Natural killer cell treated with Interleukin-12 subunit alpha and Interleukin-12 subunit beta and Interleukin-15 and Interleukin-18, amount 100 ng/mL, for 72 hours (primary cell): ENCODE measurements at places on chromosomes 12 and 14.
A peak's percentile ranks its signal among the peaks of the same experiment; 100 is the strongest.

- peak; percentile 64 for DNase-seq
These were observed 396 bp downstream of the FERMT2 start for GRCh38 chr14:52950410-52950897.

DNA sequence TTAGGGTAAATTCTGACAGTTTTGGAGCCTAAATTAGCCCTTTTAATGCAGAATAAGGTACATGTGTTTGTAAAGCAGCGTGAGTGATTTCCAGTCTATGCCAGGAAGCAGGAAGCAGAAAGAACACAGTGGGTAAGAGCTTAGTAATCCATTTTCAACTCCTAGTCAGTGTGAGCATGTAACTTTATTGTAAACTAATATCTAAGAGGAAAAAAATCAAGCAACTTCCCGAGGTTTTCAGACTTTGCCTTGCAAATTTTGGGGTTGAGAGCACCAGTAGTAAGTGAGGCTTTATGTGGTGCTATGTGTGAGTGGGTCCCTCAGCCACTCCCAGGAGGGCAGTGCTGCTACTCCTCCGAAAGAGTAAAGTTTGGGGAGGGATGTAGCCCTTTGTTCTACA is 2.9 kb downstream of the CIPC start:
- no peak for DNase-seq

DNA sequence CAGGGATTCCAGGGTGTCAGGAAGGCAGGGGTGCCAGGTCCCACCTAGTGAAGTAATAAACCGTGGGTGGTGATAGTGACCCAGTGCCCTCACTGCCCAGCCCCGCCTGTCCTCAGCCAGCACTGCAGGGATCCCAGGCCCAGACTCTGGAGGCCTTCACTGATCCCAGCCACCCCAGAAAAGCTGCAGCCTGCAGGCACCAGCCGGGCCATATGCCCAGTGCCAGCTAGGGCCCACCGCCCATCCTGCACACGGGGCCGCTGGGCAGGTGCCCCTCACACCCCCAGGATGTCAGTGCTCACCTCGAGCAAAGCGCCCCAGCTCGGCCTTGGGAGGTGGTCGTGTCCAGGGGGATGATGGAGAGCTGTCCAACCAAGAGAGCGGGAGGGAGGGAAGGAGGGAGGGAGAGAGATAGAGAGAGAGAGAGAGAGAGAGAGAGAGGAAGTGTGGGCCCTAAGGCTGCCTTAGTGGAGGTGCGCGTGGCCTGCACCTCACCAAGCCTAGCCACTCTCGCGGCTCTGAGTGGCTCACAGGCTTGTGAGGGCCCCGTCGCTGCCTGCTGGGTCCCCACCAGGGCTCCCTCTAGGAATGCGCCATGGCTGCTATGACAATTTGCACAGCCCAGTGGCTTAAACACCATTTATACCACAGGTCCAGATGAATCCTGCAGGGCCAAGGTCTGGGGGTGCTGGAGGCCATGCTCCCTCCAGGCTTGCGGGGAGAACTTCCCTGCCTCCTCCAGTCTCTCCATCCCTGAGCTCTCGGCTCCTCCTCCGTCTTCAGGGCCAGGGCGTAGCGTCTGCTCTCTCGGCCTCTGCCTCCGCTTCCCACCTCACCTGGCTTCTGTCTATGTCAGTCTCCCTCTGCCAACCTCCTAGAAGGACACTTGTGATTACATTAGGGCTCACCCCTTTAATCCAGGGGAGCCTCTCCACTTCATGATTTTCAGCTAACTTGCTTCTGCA is 401.0 kb downstream of the TMEM121 start:
- DNase-seq: no peak

GRCh38 chr14:75282170-75282554 is 3.5 kb downstream of the FOS start:
- no peak for DNase-seq

DNA sequence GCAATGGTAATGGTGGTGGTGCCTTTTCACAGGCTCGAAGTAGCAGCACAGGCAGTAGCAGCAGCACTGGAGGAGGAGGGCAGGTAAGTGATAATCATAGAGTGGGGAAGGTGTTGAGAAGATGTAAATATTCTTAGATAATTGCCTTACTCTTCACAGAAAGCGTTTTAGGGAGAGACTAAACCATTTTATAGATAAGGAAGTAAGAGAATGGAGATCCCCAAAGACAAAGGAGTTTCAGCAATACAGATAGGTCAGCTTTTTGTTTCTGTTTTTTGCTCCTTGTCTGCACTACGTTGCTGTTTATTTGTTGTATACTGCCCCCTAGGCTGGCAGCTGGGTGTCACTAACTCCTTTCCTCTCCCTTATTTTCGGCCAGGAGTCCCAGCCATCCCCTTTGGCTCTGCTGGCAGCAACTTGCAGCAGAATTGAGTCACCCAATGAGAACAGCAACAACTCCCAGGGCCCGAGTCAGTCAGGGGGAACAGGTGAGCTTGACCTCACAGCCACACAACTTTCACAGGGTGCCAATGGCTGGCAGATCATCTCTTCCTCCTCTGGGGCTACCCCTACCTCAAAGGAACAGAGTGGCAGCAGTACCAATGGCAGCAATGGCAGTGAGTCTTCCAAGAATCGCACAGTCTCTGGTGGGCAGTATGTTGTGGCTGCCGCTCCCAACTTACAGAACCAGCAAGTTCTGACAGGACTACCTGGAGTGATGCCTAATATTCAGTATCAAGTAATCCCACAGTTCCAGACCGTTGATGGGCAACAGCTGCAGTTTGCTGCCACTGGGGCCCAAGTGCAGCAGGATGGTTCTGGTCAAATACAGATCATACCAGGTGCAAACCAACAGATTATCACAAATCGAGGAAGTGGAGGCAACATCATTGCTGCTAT is 2.0 kb downstream of the SP1 start:
- no peak for DNase-seq

DNA sequence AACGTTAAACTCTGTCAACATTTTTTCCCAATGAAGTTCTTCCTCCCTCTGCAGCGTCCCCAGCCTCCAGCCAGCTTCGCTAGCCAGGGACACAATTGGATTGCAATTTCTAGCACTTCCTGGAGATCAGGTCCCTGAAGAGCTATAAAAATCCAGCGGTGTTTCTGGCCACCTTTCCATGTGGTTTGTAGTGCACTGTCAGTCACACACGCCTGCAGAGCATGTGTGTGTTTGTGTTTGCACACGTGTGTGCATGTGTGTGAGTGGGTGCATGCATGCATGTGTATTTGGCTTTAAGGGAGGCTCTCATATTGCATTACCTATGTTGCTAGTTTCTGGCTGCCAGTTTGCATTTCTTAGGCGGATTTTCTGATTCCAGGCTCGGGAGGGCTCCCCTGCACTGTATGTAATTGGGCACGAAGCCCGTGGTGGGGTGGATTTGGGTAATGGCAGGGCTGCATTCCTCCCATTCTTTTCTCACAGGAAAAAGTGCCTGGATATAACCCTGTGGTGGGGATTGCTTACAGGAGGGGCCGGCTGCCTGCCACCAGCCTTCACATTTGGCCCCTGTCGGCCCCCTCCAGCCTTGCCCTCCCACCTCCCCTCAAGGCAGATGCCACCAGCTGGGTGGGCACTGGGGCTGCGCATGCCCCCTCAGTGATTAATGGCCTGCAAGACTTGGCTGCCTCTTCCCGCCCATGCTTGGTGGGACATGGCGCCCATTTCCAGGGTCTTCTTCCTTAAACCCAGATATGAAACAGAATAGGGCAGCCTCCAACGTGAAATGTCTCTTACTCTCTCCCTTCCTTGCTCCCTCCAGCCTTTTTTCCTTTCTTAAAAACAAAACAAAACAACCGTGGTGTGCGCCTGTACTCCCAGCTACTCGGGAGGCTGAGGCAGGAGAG is 74.0 kb downstream of the TSPAN9 start:
- no peak for DNase-seq

- DNase-seq: no peak
These were observed 27.0 kb upstream of the SLC2A14 start for GRCh38 chr12:7899755-7900154.

GRCh38 chr14:49971156-49972130 is 78.6 kb downstream of the ARF6 start:
- DNase-seq: no peak

GRCh38 chr12:104737113-104737512 is 221.0 kb downstream of the SLC41A2 start:
- DNase-seq: no peak

DNA sequence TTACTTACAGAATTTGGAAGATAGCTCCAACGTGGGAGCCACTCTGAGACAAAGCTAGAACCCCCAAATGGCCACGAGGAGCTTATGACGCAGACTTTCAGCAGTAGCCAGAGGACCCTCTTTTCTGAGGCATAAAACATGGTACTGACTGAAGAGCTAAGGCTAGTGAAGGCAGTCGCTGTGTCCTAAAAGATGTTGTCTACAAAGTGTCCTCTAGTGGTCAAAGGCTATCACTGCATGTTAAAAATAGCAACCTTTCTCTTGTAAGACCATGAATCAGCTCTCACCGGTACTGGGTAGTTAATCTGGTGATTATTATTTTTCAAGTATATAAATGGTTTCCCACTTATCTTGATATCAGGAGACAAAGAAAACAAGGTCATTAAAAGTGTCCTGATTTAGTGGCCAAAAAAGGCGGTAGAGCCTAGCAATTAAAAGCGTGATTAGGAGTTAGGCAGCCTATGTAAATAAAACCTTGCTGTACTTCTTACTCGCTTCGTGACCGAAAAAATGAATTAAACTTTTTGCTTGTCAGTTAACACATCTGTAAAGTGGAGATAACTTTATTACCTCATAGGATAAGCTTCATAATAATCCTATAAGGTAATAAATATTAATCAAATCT is 47.0 kb upstream of the LGR5 start:
- no peak for DNase-seq

GRCh38 chr12:6536894-6537579 is 2.7 kb downstream of the GAPDH start:
- no peak for DNase-seq

DNA sequence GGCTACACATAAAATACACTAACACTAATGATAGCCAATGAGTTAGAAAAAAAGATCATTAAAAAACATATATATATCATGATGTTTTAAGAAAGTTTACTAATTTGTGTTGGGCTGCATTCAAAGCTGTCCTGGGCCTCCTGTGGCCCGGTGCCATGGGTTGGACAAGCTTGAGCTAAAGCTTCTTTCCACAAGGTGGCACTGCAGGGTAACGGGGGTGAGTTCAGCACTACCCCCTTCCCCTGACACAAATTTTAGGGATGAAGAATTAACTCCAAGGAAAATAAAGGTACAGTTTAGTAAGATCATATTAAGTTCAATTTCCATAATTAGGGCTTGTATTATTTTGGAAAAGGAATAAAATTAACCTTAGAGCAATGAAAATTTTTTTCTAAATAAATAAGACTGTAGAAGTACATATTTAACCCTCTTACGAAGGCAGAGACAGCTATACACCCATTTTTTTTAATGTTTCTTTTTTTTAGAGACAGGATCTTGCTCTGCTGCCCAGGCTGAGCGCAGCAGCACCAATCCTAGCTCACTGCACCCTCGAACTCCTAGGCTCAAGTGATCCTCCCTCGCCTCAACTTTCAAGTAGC is 38.9 kb downstream of the PPP1R13B start:
- DNase-seq: peak; percentile 61

DNA sequence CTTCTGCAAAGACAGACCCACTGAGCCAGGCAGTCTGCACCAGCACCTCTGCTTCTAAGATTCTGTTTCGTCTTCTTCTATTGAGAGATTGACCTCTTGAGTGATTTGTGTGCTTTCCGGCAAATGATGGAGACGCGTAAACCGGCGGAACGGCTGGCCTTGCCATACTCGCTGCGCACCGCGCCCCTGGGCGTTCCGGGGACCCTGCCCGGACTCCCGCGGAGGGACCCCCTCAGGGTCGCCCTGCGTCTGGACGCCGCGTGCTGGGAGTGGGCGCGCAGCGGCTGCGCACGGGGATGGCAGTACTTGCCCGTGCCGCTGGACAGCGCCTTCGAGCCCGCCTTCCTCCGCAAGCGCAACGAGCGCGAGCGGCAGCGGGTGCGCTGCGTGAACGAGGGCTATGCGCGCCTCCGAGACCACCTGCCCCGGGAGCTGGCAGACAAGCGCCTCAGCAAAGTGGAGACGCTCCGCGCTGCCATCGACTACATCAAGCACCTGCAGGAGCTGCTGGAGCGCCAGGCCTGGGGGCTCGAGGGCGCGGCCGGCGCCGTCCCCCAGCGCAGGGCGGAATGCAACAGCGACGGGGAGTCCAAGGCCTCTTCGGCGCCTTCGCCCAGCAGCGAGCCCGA is 703 bp downstream of the ASCL4 start:
- no peak for DNase-seq

- DNase-seq: no peak
These were observed 5.6 kb downstream of the KRR1 start for GRCh38 chr12:75505706-75506312.

DNA sequence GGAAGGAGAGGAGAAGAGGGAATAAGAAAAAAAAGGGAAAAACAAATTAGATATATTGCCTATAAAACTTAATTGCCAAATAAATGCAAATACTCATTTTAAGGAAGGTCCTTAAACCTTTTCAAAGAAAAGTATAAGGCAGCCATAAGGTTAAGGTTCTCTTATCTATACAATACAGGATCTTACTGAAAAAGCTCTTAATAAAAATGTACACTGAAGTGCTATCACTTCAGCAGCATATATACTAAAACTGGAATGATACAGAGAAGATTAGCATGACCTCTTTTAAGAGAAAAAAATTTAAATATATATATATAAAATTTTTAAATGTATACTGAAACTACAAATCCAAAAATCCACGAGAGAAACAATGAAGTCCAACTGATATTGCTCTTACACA is 65.6 kb downstream of the PPP2R5E start:
- DNase-seq: no peak

DNA sequence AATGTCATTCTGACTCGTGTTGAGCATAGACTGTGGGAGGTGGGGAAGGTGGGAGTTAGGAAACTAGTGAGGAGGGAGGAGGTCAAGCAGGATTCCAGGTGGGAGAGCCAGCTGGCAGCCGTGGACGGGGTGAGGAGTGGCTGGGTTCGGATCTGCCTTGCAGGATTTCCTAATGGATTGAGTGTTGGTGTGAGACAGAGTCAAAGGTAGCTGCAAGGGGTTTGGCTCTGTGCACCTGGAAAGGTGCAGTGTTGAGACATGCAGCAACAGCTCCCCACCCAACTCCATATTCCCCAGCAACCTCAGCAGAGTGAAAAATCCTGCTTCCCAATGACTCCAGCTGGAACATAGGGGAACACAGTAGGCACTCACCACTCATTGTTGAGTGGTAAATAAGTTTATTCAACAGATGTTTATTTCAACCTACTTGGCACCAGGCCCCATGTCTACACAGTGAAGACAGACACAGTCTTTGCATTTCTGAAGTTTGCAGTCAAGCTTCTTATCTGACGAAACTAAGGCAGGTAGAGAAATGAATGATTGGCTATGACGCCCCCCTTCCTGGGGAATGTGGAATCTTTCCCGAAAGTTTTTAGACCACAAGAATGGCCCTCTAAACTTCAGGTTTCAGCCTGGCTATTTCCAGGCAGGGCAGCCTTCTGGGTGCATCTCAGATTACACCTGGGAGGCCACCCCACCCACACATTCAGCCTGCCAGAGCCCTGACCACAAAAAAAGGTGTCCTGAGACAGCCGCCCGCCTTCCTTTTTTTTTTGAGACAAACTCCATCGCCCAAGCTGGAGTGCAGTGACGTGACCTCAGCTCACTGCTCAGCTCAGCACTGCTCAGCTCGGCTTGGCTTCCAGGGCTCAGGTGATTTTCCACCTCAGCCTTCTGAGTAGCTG is 37.9 kb upstream of the PLEKHG6 start:
- DNase-seq: no peak

GRCh38 chr14:24388474-24389179 is 10.2 kb upstream of the NYNRIN start:
- DNase-seq: no peak

- no peak for DNase-seq
These were observed 87.4 kb downstream of the HECTD4 start for GRCh38 chr12:112294793-112295192.
